CD4-positive, alpha-beta memory T cell (primary cell): ENCODE measurements at places on chromosomes 16 and 17. TPM values are rescaled to one million over a fixed set of nuclear protein-coding genes. Genes with fewer than 3 reads are reported as not detected.
A peak's percentile ranks its signal among the peaks of the same experiment; 100 is the strongest.

- DNase-seq = peak; percentile 65
Observed at GRCh38 chr17:2259769-2260536, 43.6 kb downstream of the SMG6 start.

CMTM2 gene
- 0.79 TPM for total RNA-seq

DNA sequence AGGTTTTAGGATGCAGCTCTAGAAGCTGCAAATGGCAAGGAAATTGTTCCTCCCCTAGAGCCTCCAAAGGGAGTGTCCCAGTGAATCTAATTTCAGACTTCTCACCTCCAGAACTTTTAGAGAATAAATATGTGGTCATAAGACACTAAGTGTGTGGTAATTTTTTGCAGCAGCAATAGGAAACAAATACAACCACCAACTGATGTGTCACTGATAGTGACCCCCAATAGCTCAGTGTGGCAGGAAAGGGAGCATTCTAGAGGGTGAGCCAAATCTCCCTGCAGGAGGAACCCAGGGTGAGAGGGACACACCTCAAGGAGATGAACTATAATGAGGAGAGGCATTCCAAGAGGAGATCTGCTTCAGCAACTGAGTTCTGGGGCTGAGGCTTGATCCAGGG is 4.1 kb downstream of the CCL4L2 start:
- no peak for DNase-seq

DNA sequence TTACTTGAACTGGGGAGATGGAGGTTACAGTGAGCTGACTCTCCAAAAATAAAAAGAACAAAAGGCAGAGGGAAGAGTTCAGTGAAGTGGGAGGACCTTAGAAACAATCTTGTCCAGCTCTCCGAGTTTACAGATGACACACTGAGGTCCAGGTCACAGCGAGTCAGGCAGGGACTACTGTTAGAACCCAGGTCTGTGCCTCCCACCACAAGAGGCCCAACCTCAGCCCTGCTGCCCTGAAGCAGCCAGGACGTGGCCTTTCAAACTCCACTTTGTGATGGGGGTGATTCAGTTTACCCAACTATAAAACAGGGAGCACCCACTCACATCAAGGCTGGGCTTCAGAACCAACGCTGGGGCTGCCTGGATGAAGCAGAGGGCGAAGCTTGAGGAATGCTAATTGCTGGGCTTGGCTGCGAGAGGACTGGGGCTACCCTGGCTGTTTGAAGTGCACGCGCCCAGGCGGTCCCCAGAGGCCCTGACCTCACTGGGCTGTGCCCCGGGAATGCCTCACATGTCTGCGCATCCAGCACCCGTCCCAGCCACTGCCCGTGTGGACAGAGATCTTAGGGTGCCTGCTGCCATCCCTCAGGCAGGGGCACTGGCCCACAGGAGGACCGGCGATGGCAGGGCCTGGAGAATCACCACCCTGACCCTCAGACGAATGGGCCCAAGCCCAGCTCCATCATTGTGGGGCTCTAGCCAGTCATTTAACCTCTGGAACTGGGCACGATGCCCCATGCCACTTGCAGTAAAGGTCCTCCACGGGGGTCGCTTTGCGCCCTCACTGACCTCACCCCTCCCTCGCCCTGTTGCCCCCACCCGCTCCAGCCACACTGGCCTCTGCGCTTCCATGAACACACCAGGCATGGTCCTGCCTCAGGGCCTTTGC is 11.4 kb downstream of the SLC5A10 start:
- no peak for DNase-seq

KCNJ16 gene
- not detected for total RNA-seq
